ENCODE measurements at places on chromosomes 5 and 9.
A peak's percentile ranks its signal among the peaks of the same experiment; 100 is the strongest.

DNA sequence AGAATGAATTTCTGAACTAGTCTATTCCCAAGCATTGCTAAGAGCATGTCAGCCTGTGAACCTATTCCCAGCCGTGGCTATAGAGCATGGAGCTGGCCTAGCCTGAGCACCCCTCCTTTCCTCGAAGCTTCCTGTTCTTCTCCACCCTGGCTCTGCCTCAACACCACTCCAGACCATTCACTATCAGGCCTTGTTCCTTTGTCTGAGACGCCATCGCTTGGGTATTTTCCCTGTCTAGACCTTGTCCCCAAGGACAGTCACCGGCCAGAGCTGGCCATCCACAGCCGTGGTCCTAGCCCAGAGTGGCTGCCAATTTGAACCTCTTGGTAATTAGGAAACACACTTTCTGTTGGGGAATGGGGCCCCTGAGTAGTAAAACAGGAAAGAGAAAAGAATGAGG is 105.8 kb downstream of the LIFR start:
- no peak for DNase-seq

- no peak for DNase-seq
Measured at GRCh38 chr5:9467199-9468059, 78.4 kb downstream of the SEMA5A start.

GRCh38 chr9:137286975-137287383 is 9.5 kb downstream of the TOR4A start:
- no peak for DNase-seq

GRCh38 chr5:81794226-81794625 is 43.3 kb upstream of the SSBP2 start:
- DNase-seq: no peak

DNA sequence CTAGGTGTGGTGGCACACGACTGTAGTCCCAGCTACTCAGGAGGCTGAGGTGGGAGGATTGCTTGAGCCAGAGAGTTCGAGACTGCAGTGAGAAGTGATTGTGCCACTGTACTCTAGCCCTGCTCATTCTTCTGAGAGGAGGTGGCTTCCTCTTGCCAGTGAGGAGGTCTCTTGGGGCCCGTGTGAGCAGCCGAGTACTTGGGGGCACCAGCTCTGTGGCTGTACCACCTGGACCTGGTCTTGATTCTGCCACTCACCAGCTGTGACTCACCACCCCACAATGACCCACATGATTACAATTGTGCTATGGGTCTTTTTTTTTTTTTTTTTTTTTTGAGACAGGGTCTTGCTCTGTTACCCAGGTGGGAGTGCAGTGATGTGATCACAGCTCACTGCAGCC is 18.0 kb upstream of the CRB2 start:
- DNase-seq: no peak

- DNase-seq: no peak
Measured at GRCh38 chr9:41229408-41230401, 40.6 kb upstream of the ZNG1F start.

DNA sequence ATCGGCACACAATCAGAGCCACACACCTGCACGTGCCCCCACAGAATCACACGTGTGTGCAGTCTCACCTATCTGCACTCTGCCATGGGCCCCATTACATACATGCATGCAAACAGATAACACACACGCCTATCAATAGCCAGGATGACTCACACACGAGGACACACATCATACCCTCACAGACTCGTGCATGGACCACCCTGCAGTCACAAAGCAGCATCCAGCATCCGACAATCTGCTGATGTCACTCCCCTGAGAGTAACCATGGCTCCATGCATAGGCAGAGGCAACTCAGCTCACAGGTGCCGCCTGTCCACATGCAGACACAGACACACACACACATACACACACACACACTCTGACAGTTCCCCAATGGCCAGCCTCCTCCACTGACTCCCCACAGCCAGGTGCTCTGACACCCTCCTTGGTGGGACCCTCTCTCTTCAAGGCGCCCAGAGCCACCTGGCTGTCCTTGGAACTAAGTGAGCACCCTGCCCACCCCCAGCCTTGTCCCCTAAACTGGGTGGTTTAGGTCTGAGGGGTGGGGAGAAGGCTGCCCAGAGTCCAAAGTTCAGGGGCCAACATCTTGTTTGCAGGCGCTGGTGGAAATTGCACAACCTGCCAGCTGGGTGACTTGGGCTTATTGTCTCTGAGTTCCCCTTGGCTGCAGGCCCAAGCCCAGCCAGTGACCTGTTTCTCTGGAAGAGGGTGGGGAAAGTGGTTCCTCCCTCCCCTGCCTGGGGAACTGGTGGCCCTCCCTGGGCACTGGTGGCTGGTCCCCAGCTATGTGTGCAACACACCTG is 34.6 kb upstream of the NEK6 start:
- DNase-seq: no peak

DNA sequence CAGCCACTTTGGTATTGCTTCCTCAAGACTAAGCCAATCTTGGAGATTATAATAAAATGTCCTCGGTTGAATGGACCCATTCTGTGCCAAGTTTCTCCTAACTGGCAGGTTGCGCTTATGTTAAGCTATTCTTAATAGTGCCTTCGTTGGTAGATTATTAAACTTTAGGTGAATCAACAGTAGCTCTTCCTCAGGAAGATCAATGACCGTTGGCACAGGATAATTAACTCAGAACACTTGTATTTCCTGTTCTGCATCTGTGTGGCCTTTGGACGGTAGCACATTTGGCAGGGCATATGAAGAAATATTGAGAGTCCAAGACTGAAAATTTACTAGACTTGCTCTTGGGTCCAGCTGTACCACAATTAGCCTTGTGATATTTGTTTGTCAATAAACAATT is 402.9 kb downstream of the MLLT3 start:
- DNase-seq: no peak

DNA sequence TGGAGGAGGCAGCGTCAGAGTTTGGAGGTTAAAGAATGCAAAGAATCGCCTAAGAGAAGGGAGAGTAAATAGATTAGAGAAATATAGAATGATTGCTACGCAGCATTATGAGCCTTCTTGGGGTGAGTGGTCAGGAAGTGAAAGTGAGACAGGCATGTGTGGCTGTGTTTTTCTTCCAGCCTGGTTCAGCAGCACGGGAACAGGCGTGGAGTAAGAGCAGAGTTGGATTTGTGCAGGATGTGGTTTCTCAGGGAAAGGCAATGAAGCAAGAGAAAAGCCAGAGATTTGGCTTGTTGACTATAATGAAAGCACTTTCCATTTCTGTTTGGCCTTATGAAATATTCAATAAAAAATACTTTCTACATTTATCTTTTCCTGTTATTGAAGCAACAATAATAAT is 34.3 kb upstream of the FRMD3 start:
- no peak for DNase-seq

DNA sequence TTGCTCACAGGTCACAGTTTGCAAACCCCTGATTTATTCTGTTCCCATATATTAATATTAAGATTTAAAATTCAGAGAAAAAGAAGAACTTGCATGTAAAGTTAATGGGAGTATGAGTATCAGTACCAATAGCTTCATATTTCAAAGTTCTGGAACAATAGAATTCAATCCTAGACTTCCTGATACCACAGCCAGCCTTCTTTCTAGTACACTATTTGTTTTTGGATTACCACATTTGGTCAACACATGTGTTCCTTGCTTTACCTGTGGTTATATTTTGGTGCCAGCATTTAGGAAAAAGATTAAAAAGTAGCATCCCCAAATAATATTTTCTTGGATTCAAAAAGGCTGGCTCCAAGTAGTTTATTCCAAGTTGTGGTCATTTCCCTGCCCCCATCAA is 49.5 kb downstream of the SPINK5 start:
- no peak for DNase-seq

DNA sequence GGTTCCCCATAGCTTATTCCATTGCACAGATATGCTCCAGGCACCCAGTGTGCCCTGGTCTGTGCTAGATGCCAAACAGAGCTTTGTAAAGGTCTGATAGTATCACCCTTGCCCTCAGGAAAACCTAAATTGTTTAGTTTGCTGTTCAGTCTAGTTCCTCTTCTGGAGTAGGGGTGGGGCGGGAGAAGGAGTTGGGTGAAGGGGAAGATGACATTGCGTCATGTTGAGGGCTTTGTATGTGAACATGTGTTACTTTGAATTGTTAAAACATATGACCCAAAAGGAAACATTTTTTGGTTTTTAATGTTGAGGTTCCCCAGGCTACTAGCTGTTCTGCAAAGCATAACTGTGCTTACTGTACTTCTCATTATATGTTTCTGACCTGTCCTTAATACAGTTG is 40.6 kb downstream of the HACD4 start:
- DNase-seq: no peak

GRCh38 chr5:1918488-1919208 is 35.9 kb upstream of the IRX4 start:
- DNase-seq: no peak

- DNase-seq: no peak
Measured at GRCh38 chr5:112960315-112960714, 16.3 kb upstream of the DCP2 start.

DNA sequence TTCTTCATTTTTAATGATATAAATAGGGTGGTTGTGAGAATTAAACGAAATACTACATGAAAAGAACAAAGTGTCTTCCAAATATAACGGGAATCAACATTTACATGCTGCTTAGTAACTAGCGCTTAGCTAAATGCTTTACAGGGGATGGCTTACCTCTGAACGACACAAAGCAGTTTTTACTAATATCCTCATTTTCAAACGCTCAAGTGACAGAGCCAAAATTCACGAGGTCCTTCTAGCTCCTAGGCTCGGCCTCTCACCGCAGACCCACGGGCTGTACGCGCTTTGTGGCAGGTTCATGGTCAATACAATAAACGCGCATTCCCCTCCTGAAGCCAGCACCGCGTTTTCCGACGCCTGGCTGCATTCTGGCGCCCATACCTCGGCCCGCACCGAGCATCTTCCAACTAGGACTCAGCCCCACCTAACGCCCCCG is 442 bp downstream of the ZNF510 start:
- no peak for DNase-seq

DNA sequence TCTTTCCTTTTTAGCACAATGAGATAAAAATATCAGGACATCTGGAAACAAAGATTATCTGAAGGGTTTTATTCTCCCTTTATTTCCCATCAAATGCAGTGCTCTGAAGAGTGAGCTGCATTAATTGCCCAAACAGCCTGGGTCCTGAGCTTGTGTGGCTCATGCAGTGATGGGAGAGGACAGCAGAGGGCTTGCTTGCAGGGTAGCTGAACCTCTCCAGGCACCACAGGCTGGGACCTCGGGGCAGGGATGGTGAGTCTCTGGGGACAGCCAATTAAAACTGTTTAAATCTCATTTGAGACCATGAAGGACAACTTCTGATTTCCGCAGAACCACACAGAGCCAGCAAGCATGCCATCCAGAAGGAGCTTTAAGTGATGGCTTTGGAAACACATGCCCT is 71.2 kb downstream of the PLAC8L1 start:
- DNase-seq: no peak

GRCh38 chr5:147998704-147999103 is 65.1 kb upstream of the SPINK5 start:
- no peak for DNase-seq

DNA sequence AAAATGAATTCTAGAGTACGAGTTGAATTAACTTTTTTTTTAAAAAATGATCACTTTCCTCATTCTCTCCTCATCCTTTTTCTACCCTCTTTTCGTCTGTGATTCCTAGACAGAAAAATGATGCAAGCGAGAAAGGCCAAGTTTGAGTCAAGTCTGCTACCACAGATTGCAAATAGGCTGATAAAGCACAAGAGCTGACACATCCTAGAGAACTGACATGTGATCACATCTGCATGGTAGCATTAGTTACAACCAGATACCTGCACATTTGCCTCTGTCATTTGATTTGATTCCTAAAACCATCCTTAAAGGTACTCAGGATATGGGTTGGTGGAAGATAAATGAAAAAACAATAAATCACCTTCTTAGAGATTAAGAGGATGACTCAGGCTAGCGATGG is 225.4 kb upstream of the PPP1R2B start:
- DNase-seq: no peak

GRCh38 chr5:153543288-153543687 is 52.8 kb downstream of the GRIA1 start:
- no peak for DNase-seq

DNA sequence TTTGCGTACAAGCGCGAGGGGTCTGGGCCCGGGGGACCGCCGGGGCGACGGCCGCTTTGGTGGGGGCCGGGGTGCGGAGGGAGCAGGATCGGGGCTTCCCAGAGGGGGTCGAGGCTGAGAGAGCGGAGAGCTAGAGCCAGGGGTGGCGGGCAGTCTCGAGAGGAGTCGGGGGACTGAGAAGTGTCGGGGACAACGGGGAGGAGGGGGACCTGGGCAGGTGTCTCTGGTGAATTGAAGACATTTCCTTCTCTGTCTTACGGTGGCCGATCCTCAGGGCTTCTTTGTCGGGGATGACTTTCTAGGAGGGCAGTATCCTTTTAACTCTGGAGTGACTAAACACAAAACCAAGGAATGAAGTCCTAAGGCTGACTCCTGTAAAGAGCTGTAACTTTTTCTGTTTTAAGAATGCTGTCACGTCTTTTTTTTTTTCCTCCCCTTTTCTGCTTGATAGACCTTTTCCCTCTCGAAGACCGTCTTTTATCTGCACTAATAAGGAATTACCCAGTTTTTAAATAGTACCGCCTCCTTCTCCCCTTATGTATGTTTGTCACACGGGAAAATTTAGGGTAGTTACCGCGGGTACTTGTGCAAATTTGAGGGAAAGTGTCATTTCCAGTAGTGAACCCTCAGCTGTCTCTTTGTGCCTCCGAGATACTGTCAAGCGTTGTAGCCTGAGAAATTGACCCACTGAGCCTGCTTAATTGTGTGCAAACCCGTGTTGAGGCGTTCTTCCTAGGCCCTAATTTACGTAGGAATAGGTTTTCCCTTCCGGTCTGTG is 822 bp downstream of the DENND4C start:
- DNase-seq: peak; percentile 32

DNA sequence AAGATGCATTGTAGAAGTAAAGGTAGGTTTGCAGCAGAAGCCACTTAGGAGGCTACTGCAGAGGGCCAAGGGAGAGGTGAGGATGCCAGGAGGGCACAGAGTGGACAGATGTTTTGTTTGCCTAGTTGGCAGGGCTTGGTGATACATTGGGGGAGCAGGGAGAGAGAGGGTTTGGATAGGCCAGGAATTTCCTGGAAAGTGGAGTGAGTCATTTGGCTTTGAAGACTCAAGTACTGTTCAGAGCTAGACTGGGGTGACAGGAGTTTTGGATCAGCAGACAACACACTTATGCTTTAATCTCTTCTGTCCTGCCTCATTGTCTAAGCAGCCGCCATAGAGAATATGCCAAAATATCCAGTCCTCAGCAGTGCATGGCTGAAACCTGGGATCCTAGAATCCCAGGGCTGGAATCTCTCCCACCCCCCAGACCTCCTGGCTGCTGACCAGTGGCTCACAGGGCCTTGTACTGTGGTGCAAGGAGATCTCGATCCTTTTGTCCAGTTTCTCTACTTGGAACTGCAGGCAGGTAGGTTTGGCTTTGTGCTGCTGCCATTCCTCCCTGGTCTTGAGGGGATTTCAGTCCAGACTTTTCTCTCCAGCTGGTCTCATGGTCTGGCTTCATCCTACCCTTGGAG is 11.0 kb downstream of the TMEM268 start:
- no peak for DNase-seq

DNA sequence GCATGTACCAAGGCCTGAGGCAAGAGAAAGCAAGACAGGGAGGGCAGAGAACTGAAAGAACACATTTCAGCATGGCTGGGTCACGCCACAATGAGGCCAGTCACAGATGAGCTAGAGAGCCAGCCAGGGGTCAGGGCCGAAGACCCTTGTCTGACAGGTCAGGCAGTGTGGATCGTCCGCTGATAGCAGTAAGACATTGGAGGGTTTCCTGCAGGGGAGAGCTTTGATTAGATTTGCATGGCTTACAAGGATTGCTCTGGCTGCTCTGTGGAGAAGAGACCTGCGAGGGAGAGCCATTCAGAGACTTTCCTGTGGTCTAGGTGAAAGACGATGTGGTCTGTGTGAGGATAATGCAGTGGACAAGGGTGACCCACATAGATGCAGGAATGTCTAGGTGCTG is 93.1 kb downstream of the RALGPS1 start:
- DNase-seq: no peak
